ENCODE measurements at places on chromosomes 11 and 22.

- no peak for DNase-seq
Observed at GRCh38 chr11:43392713-43393112, 34.0 kb downstream of the TTC17 start.

DNA sequence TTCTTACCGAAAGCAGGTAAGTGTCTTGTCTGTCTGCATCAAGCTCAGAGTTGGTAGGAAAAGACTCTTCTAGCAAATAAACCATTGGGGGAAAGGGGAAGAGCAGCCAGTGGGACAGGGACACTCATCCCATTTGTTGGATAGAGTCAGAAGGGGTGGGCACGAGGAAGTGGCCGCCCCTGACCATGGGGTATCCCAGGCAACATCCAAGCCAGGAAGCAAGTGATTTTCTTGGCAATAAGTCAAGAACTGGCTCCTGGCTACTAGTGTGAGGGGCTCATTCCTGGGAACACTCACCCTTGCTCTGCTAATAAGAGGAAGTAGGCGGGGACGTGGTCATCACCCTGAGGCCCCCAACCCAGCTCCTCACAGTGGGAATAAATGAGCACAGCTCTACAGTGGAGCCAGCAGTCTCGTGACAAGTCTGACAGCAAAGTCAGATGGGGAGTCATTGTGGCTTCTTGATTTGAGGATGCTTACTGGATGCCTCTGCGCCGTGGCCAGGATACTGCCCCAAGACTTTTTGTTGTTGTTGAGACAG is 6.7 kb downstream of the SLC25A18 start:
- DNase-seq = no peak

DNA sequence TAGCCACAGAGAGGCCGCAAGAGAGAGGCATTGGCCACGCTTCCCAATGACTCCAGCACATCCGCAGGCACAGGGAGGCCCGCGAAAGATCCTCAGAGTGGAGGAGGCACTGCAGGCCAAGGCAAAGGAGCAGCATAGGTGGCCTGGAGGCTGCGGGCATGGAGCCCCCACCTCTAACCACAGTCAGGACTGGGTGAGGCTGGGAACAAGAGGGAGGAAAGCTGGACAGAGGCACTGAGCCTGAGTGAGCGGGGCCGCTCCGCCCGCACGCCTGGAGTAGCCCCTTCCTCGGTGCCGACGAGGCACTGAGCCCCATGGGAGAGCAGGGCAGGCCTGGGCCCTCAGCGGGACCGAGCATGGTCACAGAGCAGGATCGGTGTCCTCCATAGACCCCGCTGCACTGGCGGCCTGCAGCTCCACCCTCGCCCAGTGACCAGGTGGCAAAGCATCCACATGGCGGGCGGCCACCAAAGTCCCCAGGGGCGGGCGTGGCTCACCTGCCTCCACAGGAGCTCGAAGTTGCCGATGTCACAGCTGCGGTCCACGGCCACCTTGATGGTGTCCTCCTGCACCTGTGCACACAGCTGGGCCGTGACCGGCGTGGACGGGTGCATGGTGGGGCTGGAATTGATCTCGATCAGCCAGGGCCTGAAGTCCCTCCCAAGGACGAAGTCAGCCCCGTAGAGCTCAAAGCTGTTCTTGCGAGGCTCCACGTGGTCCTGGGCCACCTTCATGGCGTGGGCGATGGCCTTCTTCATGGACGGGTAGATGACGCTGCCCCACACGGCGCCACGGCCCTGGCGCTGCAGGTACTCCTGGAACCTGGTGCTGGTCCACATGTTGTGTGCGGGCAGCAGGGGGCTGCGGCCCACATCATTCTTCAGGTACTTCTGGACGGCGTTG is 18.9 kb upstream of the IL17REL start:
- DNase-seq = no peak

- no peak for DNase-seq
Observed at GRCh38 chr11:26551186-26551801, 20.8 kb downstream of the MUC15 start.

DNA sequence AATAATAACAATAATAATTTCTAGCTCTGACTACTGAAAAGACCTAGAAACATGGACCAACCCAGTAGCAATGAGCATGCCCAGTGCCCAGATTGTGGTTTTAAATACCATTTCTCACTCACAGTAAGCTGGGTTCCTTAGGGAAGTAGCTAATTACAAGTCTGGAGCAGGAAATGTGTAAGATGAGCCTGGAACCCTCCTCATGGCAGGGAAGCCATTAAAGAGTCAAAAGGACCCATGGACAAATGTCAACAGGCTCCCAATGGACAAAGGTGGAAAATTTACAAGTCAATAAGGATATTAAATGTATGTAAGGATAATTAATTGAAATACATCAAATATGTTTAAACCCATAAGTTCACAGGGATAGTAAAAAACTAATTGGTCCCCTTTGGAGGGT is 10.6 kb upstream of the CSNK2A3 start:
- no peak for DNase-seq

DNA sequence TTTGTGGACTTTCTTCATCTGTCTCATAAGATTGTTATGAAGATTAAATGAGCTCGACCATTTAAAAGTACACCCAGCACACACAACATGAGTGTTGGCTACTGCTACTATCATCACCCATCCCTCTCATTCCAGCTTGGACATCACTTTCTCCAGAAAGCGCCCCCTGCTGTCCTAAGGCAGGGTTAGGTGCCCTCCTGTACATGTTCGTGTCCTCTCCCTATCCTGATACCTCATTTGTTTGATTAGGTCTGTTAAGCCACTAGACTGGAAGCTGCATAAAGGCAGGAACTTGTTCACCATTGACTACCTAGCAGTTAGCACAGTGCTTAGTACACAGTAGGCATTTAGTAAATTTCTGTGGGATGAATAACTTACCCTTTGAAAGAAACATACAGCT is 85.5 kb downstream of the ENTHD1 start:
- peak; percentile 52 for DNase-seq

DNA sequence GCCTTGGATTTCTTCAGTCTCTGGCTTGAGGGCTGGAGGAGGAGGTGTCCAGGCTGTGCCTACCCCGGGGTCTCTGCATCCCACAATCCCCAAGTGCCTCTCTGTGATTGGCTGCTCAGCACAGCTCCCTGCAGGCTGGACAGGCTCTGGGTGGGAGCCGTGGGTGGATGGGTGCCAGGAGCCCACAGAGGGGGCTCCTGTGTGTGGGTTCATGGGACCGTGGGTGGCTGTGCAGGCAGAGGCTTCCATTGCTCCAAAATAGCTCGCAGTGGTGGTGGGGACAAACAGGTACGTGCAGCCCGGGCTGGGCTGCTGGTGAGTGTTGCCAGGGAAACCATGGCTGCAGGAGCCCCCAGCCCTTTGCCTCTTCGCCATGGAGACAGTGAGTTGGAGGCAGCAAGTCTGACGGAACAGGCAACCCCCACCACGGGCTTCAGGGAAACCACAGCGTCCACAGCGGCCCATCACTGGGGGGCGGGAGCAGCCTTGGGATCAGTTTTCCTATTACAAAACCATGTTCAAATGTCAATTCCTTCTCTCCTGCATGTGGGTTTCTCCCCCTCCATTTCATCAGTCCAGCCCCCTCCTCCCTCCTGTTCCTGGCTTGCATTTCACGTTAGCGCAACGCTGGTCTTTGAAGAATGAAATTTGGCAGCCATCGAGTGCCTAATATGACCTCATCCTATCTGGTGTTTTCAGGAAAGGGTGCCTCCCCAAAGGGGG is 155.2 kb downstream of the TRIM29 start:
- no peak for DNase-seq

DNA sequence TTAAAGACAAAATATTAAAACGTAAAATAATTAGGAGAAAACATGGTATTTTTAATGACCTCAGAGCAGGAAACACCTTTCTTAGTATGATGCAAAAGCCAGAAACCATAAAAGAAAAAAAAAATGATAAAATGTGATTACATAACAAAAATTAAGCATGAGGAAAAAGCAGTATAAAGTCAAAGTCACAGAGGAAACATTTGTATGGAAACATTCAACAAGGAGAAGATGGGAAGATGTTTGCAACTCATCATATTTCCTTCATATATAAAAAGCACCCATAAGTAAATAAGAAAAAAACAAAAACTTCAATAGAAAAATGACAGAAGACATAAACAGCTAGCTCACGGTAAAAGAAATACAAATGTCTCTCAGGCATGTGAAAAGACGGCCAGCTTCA is 17.3 kb downstream of the SHISAL1 start:
- no peak for DNase-seq

- DNase-seq = no peak
Observed at GRCh38 chr22:32916025-32916424, 114.5 kb downstream of the TIMP3 start.

DNA sequence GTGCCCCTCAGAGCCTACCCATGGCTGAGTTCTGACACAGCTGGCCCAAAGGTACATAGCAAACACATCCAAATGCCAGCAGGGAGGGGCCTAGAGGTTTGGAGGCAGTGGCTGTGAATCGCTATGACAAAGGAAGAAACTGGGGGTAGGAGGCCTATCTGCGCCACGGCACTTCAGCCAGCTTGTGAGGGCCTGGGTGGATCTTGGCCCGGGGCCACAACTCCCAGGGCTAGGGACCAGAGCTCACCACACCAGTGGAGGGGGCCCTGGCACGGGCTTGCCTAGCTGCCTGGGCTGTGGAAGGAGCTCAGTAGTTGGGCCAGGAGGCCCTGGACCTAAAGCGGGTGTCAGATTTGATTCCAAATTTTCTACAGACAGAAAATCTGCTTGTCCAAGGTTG is 9.4 kb upstream of the NAP1L4 start:
- DNase-seq = no peak

DNA sequence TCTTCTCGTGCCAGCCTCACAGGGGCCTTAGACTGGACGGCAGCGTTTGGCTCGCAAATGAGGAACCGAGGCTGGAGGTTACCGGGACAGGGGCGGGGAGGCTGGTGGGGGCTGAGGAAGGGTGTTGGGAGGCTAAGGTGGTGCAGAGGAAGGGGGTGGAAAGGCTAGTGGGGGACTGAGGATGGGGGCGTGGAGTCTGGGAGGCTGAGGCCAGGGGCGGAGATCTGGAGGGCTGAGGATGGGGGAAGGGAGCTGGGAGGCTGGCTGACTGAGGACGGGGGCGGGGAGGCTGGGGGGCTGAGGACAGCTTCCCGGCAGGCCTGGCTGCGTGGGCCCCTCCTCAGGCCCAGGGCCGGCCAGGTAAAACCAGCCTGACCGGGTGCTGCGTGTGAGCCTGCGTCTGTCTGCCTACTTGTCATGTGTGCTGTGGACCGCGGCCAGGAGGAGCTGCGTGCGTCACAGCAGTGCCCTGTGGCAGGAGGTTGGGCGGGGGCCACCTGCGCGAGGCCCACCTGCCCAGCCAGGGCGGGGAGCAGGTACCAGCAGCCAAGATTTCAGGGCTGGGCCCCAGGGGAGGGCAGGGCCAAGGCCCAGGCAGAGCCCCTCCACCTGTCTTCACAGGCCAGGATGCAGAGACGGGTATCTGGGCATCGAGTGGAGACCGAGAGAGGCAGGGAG is 9.4 kb upstream of the PIM3 start:
- DNase-seq = no peak

GRCh38 chr11:115521825-115522224 is 17.6 kb upstream of the CADM1 start:
- DNase-seq = no peak

DNA sequence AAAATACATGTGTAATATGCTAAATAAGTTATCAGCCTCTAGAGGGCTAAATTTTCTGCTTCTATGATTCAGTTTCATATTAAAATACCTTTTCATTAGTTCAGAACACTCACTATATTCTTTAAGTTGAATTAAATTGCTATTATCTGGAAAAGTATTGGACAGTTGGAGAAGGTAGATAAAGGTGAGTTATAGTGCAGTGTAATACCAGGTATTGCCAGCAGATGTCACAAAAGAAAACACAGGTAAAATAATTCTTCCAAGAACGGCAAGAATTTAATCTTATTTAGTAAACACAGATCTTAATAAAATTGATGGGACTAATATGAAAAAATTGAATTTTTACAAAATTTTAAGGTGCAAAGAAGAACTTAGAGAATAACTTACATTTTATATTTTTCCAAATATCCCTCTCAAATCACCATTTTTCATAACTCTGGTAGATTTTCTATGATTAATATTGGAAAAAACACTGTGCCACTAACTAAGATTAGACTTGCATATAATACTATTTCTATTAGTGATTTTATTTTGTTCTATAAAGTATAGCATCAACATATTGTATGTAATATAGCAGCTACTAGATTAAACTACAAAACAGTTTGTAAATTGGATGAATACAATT is 1.7 kb upstream of the LRRC4C start:
- no peak for DNase-seq

GRCh38 chr11:15769203-15769602 is 587.1 kb downstream of the SOX6 start:
- DNase-seq = no peak

DNA sequence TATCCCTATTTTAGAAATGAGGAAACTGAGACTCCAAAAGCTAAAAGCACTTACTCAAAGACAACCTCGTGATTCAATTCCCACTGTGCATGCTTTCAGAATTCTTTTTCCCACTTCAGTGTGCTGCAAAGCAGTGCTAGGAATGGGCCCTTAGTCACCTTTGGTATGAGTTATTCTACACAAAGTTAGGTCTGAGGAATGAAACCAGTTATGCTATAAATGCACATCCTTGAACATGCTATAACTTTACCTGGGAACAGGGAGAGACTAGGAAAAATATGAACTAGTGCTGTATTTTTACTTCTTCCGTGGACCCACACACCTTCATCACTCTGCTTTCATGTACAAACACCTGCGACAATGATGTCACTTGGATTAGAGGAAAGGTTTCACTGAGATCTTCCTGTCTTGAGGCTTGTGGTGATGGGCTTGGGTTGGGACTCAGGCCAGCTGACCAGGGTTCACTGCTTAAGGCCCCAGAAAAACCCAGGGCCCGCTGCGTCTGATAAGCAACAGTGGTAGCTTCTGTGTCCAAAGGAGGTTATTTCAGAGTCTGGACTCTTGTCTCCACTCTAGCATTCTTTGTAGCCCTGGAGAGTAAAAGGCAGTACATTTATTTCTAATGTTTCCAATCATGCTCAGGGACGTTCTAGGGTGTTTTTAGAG is 81.6 kb downstream of the ZC3H12C start:
- DNase-seq = no peak

GRCh38 chr11:112425121-112425520 is 164.5 kb upstream of the PLET1 start:
- DNase-seq = no peak

DNA sequence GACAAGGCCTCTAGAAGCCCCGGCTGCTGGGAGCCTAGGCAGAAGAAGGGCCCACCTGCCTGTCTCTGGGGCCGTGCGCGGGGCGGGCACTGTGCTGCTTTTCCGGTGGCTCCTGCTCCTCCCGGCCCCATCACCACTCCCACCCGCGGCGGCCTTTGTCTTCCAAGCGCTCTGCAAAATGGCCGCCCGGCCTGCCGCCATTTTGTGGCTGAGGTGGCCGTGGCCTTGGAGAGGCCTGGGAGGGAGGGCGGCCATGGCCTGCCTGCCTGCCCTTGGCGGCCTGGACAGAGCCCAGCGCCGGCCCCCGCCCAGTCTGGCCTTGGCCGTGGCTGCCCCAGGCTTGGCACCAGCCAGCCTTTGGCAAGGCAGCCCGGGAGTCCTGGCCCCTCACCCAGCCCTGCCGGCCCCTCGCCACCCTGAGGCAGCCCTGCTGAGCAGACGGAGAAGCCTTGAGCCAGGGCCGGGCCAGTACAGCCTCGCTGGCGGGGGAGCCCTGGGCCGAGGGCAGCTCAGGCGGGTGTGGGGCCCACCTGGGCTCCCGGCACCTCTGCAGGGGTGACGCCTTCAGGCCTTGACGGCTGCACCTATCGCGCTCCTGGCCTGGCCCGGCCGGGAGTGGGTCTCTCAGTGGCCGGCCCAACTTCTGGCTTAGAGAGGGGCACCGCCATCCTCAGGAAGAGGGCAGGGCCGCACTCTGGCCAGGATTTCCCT is 46.0 kb upstream of the PPARA start:
- no peak for DNase-seq

- DNase-seq = no peak
Observed at GRCh38 chr11:25562417-25562816, 769.5 kb upstream of the ANO3 start.

- no peak for DNase-seq
Observed at GRCh38 chr22:33723915-33724314, 196.4 kb downstream of the LARGE1 start.

Data from activated naive CD8-positive, alpha-beta T cell treated with anti-CD3 and anti-CD28 coated beads, Interleukin-2, amount 50 U/mL, for 24 hours (primary cell).